Stimulated activated CD8-positive, alpha-beta memory T cell treated with anti-CD3 and anti-CD28 coated beads, Interleukin-15, amount 100 ng/mL, for 24 hours (primary cell): ENCODE measurements at places on chromosomes 7 and 10.

GRCh38 chr7:15326044-15326644 is 235.7 kb downstream of the AGMO start:
- no peak for DNase-seq

GRCh38 chr10:71750124-71750841 is 23.0 kb downstream of the VSIR start:
- no peak for DNase-seq

DNA sequence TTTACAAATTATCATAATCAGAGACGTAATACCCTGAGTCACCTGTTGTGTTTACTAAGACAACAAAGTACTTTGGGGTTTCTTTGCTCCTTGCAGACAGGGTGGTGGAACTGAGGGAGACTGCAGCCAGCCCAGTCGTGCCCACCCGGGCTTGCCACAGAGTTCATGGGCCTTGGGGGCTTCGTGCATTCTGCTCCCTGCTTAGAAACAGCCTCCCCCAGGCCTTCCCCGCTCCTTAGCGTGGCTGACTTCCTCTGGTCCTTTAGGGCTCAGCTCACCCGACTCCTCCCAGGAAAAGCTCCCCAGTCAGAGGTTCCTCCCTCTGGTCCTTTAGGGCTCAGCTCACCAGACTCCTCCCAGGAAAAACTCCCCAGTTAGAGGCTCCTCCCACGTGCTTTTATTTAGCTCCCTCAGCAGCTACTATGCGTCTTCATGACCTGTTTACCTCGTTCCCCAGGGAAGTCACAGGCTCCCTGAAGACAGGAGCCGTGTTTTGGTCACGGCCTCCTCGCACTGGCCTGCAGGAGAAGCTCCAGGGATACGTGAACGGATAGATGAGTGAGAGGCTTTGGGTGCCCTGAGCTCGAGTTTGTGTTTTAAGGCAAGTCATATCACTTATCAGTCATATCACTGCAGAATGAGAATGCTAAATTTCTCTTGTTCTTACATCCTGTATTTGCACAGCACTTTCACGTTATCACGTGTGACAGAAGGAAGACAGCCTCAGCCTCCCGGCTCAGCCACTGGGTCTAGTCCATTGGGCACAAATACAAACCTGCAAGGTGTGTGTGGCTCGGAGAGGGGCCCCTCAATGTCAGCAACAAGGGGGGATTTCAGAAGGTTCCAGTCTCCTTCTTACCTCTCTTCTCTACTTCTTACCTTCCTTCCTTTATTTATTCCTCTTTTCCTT is 52.7 kb upstream of the VIPR2 start:
- no peak for DNase-seq

DNA sequence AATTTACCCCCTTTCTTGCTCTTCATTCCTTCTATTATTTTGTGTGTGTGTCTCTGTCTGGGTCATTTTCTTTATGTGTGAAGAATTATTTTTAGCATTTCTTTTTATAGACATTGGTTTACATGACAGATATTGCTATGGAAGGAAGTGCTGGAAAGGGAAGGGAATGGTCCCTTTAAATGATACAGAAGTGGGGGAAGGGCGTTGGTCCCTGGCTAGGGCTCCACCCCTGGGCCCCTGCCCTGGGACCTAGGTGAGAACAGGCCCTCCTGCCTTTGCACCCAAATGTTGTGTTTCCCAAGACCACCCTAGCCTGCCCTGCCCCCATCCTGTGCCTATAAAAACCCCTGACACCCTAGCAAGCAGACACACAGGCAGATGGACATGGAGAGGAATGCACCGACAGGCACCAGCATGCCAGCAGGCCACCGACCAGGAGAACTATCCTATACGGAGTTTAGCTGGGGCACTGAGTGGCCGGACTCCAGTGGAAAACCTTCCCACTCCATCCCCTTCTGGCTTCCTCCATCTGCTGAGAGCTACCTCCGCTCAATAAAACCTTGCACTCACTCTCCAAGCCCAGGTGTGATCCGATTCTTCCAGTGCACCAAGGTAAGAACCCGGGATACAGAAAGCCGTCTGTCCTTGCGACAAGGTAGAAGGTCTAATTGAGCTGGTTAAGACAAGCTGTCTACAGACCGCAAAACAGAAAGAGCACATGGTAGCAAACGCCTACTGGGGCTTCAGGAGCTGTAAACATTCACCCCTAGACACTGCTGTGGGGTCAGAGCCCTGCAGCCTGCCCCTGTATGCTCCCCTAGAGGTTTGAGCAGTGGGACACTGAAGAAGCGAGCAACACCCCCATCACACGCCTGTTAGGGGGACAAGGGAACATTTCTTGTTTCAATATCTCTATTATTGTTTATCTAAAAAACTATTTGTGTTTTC is 515.7 kb downstream of the SORCS1 start:
- no peak for DNase-seq

- DNase-seq = no peak
Observed at GRCh38 chr7:1843271-1843861, 173.3 kb downstream of the ELFN1 start.

DNA sequence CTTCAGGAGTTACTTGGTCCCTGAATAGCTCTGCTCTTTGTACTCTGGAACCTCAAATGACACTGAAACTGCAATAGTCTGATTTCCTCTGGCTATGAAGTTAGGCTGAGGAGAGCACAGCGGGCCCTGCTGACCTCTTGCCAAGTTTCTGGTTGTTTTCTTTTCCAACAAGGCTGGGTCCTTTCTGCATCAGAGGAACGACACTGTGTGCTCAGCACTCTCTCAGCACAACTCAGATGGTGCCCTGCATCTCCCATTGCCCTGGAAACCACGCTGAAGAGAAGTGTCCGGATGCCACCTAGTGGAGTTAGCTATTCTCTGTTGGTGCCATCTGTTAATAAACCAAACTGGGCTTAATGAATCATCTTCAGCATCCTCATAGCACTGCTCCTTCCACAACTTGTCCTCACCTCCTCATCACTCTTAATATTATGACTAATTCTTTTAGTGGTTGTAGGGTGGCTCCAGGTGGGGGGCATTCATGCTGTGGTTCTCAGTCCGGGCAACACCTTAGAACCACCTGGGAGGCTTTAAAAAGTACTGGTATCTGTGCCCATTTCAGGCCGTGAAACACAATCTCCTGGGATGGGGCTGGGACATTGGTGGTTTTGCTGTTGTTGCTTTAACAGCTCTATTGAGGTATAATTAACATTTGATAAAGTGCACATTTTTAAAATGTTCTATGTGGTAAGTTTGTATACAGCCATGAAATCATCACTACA is 8.2 kb upstream of the EFCAB10 start:
- no peak for DNase-seq

GRCh38 chr7:33286501-33286900 is 157.1 kb downstream of the BBS9 start:
- no peak for DNase-seq

DNA sequence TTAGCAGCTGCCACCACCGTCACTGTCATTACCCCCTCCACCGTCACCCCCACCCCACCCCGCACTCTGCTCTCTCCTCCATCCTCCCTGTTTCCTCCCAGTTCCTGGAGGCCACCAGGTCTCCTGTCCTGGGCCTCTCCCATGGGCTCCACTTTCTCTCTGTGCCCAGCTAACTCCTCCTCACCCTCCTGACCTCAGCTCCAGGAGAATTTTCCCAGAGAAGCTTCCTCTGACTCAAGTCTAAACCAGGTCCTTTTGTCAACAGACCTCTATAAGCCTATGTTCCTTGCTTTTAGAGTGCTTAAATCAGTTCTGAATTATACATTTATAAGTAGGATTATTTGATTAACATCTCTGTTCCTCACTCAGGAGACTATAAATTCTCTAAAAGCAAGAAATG is 150.0 kb downstream of the ARHGAP12 start:
- DNase-seq = no peak

GRCh38 chr10:53209944-53210611 is 437.5 kb upstream of the MBL2 start:
- no peak for DNase-seq

DNA sequence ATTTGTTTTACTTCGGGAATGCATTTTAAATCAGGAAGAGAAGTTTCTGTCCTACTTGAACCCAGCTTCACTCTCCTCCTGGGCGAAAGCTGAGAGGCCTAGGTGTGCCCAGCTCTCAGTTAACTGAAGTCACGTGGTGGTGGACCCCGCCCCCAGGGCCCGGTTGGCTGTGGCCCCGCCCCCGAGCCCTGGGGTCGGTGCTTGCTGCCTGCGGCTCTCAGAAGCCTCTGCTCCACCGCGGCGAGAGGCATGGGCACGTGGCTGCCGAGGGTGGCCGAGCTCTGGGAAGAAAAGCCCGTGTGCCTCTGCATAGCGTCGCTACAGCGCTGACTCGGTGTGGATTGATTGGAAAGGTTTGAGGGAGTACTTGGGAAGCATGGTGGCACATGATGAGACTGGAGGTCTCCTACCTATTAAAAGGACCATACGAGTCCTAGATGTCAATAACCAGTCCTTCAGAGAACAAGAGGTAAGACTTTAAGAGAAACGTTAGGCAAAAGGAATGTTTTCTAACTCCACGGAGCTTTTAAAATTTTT is 34.1 kb downstream of the NET1 start:
- peak; percentile 46 for DNase-seq

DNA sequence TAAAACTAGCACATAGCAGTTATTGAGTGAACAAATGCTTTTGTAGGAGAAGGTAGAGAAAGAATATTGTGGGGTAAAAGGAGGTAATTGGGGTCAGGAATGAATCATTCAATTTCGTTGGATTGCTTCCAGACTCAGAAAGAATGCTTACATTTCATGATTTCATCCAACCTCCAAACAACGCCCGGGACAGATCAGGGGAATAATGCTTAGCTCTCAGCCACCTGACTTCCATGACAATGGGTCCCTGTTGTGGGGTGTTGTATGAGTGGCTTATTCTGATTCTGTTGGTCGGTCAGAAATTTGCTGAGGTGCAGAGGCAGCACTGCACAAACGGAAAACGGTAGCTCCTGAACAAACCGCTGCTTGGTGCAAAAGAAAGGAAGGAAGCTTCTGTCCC is 24.0 kb upstream of the INPP5F start:
- DNase-seq = no peak

DNA sequence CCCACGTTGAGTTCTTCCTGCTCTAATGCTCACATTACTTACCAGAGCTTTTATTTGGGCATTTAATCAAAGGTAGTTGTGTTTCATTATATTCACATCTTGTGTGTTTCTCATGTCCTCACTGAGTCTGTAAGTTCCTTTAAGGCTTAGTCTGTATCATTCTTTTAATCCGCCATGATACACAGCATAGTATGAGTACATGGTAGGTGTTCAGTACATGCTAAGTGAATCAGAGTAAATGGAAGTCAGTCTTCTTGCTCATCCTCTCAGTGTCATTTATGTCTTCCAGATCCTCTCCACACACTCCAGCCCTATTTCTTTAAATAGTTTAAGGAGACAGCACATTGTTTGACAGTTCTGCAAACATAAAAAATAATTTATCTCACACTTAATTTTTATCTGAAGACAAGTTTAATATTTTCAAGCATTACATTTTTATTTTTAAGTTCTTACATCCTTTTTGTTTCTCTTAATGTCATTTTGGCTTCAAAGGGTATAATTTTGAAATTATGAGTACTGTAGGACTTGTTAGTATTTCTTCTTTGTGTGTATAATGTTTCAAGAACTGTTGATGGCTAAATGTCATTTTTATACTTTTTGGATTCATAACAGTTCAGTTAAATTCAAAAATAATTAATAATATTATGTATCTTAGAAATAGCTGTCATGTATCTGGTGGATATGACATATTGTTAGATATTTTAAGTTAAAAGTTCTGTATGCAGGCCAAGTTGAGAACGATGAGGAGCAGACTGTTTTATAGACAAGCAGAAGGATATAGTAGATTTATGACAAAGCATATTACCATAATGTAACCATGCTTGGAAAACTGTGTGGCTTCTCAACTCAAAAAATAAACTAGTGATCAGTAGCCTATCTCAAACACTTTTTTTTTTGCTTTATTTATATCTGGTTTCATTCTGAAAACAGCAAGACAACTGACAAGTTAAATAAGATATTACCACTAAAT is 342.7 kb downstream of the LRMDA start:
- DNase-seq = no peak

DNA sequence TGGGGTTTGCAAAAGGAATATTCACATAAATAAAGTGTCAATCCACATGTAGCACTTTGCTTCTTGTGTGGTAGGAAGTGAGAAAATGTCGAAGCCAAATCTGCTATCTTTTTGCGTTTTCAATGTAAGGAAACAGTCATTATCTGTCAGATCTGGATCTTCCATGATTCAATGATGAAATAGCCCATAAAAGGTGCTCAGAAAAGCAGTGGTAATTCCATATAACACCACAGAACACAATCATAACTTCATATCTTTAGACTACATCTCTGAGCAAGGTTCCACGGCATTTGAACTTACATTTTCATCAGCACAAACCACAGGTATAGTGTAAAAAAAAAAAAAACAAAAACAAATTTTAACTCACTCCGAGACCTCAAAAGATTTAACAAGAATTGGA is 39.9 kb upstream of the EGR2 start:
- DNase-seq = no peak

- no peak for DNase-seq
Observed at GRCh38 chr10:12975266-12975665, 26.2 kb downstream of the CCDC3 start.

GRCh38 chr7:28224172-28224571 is 43.6 kb upstream of the JAZF1 start:
- no peak for DNase-seq

DNA sequence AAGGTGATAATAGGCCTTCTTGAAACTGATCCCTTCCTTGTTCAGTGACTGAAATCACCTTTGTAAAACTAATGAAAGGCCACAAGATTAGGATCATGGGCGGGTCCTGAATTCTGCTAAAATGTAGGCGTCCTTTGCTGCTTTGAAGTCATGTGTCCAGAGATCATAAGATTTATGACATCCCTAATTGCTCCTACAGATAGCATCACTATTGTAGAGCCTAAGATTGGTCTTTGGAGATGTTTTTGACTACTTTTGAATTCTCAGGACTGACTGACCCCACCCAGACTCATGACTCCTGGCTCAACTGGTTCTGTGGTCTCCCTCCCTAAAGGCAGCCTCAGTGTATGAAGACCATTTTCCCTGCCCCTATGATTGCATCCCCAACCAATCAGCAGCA is 322.6 kb upstream of the SEMA3D start:
- DNase-seq = no peak

- DNase-seq = peak; percentile 41
Observed at GRCh38 chr10:94279835-94280709, 82.7 kb downstream of the NOC3L start.
